ENCODE measurements at places on chromosomes 13 and 19.

GRCh38 chr19:57830071-57830602 lies at the start of gene ZNF587B:
TSS of gene ZNF587B (plus strand) at chr19:57830299. CDS start at chr19:57830529, 230 bp downstream.
- peak; percentile 35 for DNase-seq

GRCh38 chr13:100434010-100434763 lies 154.4 kb downstream of the GGACT start:
- no peak for DNase-seq

GRCh38 chr19:35267353-35267817 lies 1.4 kb upstream of the USF2 start:
- no peak for DNase-seq

- DNase-seq: no peak
Observed at GRCh38 chr19:55544776-55545439, 435 bp downstream of the SBK3 start.

Data from tibial nerve (tissue), 4 donors.